ENCODE measurements at places on chromosomes 6 and 20. TPM values are rescaled to one million over a fixed set of nuclear protein-coding genes. Genes with fewer than 3 reads are reported as not detected.
A peak's percentile ranks its signal among the peaks of the same experiment; 100 is the strongest.

- no peak for DNase-seq
These were observed 96.2 kb downstream of the PLCB1 start for GRCh38 chr20:8228315-8228714.

The POPDC3 gene
- total RNA-seq: 12.3 TPM

DNA sequence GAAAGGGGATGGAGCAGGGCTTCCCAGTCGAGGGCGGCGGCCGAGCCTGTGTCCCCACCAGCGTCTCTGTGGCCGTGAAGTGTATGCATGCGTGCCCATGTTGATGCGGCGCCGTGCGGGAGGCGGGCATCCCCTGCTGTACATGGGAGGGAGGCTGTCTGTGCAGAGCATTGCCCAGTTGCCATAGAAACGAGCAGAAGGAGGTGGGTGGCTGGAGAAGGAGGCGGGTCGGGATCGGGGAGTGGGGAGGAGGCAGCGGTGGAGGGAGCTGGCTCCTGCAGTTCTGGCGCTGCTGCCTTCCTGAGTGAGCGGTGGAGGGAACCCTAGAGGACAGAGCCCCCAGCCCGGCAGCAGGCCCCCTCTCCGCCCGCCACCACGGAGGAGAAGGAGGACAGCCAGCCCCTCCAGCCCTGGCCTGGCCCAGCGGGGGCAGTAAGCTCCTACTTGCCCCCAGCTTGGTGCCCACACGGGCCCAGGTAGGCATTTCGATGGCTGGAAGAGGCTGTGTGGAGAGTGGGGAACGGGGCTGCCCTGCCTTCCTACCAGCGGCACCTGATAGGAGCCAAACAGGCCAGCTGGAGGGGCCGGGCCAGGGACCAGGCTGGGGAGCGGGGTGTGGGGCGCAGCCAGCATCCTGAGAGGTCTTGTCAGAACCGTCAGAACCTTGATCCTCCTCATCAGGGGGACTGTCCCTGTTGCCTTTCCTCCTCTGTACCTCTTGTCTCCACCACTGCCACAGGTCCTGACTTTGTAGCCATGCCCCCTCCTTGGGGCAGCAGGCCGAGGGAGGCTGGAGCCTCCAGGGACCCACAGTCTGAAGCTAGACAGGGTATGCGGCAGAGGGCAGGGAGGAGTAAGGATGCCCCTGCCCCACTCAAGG lies 41.3 kb downstream of the SPDEF start:
- no peak for DNase-seq

The KHDC1L gene
- 0.21 TPM for total RNA-seq

- DNase-seq: no peak
These were observed 128.2 kb downstream of the CRYBG1 start for GRCh38 chr6:106488494-106489370.

The GDAP1L1 gene
- total RNA-seq: not detected

DNA sequence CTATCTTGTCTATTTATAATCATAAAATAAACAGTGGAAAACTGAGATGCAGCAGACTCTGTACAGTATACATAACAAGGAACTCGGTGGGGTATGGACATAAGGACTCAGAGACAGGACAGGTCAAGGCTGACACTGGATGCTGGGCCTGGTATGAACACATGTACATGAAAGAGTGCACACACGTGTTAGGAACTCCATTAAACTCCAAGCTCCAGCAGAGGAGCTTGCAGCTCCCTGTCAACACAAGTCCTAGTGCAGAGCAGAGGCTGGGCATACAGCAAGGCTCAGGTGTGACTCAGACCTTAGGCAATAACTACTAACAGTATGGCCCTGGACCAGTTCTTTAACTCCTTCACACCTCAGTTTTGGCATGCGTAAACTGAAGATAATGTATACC lies 17.1 kb downstream of the NAPB start:
- peak; percentile 59 for DNase-seq

- no peak for DNase-seq
These were observed 29.3 kb upstream of the TRIM27 start for GRCh38 chr6:28953039-28953584.
